ENCODE measurements at places on chromosomes 2 and 18. TPM values are rescaled to one million over a fixed set of nuclear protein-coding genes. Genes with fewer than 3 reads are reported as not detected.

DNA sequence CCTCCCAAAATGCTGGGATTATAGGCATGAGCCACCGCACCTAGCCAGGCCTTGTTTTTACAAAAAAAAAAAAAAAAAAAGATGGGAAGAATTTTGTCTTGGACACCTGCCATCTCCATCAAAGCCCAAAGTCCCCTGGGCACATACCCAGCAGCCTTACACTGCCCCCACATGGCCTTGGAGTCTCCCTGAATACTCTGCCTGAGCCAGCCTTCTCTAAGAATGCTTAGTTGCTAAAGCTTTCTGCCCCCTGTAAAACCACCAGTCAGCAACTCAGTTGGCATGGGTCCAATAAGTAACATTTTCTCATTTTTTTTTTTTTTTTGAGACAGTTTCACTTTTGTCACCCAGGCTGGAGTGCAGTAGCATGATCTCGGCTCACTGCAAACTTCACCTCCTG, 40.6 kb downstream of the SPC25 start:
- H3K27me3 ChIP-seq = no peaks in the 10 kb centered on the region
- no peak overlapping the region for H3K4me3 ChIP-seq
- H3K27ac ChIP-seq = no peak overlapping the region
- DNase-seq = no peak
- no peaks in the 10 kb centered on the region for H3K36me3 ChIP-seq

GRCh38 chr2:169462896-169463695, 16.2 kb upstream of the BBS5 start:
- no peak overlapping the region for H3K4me3 ChIP-seq
- no peaks in the 10 kb centered on the region for H3K4me1 ChIP-seq
- no peak for DNase-seq
- H3K27ac ChIP-seq = no peak overlapping the region

- H3K27me3 ChIP-seq = no peaks in the 10 kb centered on the region
- peaks cover 43% of the 10 kb centered on the region for H3K4me1 ChIP-seq
- H3K27ac ChIP-seq = no peak overlapping the region
- H3K4me3 ChIP-seq = no peak overlapping the region
- DNase-seq = peak; percentile 71
Observed at GRCh38 chr2:41896186-41896846, 151.5 kb upstream of the PKDCC start.

DNA sequence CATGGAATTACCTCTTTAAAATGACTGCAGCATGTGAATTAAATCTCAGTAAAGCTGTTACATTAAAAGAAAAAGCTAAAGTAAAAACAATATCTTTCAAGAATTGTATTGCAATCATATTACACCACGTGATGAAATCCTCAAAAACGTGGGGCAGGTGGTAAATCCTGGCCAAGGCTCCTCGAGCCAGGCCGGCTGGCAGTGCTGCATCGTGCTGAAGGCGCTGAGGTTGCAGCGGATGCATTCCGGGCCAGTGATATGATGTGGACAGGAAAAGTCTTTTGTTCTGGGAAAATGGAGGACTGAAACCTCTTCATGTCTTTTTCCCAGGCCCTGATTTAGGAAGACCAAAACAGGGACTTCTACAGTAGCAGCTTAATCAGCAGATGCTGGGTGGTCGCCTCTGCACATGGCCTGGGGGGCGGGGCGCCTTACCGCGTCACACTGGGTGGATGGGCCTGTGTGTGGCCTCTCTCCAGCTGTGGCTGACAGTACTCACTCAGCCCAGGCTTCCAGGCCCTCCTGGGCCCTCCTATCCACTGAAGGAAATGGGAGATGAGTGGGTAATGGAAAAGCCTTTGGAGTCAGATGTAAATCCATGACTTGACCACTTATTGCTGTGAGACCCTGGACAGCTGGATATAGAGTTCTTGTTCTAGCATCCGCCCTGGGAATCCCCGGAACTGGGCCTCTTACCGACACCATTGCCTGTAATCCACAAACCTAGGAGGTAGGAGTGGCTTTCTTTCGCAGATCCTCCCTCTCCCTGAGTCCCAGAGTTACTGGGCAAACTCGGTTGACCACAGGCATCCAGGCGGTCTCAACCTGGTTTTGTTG, 45.1 kb downstream of the PROC start:
- H3K4me1 ChIP-seq = peaks cover 16% of the 10 kb centered on the region
- H3K36me3 ChIP-seq = no peaks in the 10 kb centered on the region
- no peak overlapping the region for H3K4me3 ChIP-seq

Gene SPATA3
- not detected for polyA plus RNA-seq

Gene CRYGD
- not detected for polyA plus RNA-seq

- H3K27ac ChIP-seq = peak overlapping the region; percentile 89
- H3K27me3 ChIP-seq = no peaks in the 10 kb centered on the region
- DNase-seq = peak; percentile 83
- peak overlapping the region; percentile 98 for H3K4me3 ChIP-seq
- H3K36me3 ChIP-seq = peaks cover 2% of the 10 kb centered on the region
Observed at GRCh38 chr2:218396688-218397462, 2.8 kb upstream of the CTDSP1 start.

Gene WNT10A
- polyA plus RNA-seq = 8.1 TPM

Gene UCN
- polyA plus RNA-seq = not detected

DNA sequence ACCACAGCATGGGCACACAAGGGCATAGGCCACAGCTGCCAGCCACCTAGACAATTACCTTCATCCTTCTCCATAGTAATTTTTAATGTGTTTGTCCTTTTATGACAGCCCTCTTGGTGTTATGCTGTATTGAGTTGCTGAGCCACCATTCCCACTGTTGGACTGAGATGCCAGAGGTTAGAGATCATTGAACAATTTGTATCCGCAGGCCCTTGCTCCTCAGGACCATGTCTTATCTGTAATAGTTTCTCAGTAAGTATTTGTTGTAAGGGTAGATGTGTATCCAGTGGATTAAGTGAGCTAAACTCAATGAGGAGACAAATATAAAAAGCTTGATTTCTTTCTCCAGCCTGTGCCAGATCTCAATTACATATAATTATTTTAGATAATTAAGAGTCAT, 832.8 kb upstream of the ID2 start:
- no peaks in the 10 kb centered on the region for H3K27me3 ChIP-seq
- H3K36me3 ChIP-seq = no peaks in the 10 kb centered on the region

DNA sequence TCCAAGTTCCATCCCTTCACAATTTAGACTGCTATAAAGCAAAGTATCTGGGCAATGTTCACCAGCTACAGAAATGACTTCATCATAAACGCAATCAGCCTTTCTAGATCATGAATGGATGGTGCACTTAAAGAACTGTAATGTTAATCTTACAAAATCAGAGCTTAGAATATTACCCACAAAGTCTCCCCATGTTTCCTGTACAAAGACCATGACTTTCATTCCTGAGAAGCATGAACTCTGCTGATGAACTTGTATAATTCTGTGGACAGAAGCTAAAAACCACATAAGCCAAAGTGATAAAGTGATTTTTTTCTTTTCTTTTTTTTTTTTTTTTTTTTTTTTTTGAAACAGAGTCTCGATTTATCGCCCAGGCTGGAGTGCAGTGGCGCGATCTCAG, 53.3 kb downstream of the C1D start:
- no peaks in the 10 kb centered on the region for H3K4me1 ChIP-seq
- no peak overlapping the region for H3K4me3 ChIP-seq
- DNase-seq = no peak
- no peaks in the 10 kb centered on the region for H3K27me3 ChIP-seq
- no peaks in the 10 kb centered on the region for H3K36me3 ChIP-seq

GRCh38 chr2:29212009-29212408, 96.8 kb downstream of the CLIP4 start:
- H3K27me3 ChIP-seq = no peaks in the 10 kb centered on the region
- H3K27ac ChIP-seq = no peak overlapping the region
- no peaks in the 10 kb centered on the region for H3K4me1 ChIP-seq
- no peak for DNase-seq
- H3K36me3 ChIP-seq = no peaks in the 10 kb centered on the region

DNA sequence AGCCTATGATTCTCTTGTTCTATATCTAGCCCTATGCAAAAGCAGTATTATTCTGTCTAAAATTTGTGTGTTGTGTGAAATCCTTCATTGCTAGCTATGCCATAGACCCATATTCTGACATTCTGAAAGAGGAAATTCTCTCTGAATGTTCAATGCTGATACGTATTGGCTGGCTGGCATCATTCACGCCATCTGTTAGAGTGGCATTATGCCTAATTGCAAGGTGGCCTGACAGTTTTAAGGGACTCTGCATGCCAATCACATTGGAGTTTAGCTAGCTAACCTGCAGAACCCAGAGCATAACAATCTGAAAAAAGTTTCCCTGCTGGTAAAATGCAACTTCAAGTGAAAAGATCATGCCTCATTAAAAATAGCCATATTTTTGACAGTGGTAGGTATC, 316.0 kb downstream of the SOX11 start:
- H3K4me1 ChIP-seq = no peaks in the 10 kb centered on the region
- H3K36me3 ChIP-seq = no peaks in the 10 kb centered on the region
- no peak for DNase-seq
- H3K27me3 ChIP-seq = no peaks in the 10 kb centered on the region

- H3K27ac ChIP-seq = no peak overlapping the region
- peaks cover 26% of the 10 kb centered on the region for H3K4me1 ChIP-seq
- DNase-seq = no peak
- no peaks in the 10 kb centered on the region for H3K27me3 ChIP-seq
- H3K36me3 ChIP-seq = no peaks in the 10 kb centered on the region
- H3K4me3 ChIP-seq = no peak overlapping the region
Observed at GRCh38 chr2:112760149-112760548, 4.3 kb downstream of the CKAP2L start.

DNA sequence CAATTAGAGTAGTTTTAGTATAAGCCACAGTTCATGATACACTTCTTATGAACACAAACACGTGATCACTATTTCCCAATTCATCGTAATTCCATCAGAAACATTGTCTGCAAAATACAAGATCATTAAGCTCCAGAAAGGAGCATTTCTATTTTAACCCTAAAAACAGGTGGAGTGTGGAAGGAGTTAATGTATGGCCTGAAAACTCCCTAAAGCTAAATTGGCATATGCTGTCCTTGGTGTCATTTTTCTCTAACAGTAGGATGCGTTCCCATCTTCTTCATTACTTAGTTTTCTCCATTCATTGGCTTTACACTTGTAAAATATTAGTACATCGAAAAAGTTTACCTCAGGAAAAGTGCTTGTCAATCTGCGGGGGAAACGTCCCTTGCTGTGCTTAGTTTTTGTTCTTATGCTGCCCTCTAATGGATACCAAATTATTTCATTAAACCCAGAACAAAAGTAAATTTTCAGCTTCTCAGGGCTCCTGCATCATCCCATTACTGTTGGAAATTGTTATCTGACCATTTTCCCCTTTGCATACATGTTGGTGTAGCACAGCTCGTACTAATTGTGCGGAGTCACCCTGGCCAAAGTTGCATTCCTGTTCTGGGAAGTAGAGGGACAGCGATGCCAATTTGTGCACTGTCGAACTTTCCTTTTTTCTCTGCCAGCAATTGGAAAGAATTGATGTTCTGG, 153.4 kb downstream of the GPD2 start:
- peak; percentile 31 for DNase-seq
- no peak overlapping the region for H3K4me3 ChIP-seq
- no peaks in the 10 kb centered on the region for H3K27me3 ChIP-seq
- H3K36me3 ChIP-seq = no peaks in the 10 kb centered on the region

Gene ZSWIM2
- polyA plus RNA-seq = not detected

Gene CD226
- 73.1 TPM for polyA plus RNA-seq

DNA sequence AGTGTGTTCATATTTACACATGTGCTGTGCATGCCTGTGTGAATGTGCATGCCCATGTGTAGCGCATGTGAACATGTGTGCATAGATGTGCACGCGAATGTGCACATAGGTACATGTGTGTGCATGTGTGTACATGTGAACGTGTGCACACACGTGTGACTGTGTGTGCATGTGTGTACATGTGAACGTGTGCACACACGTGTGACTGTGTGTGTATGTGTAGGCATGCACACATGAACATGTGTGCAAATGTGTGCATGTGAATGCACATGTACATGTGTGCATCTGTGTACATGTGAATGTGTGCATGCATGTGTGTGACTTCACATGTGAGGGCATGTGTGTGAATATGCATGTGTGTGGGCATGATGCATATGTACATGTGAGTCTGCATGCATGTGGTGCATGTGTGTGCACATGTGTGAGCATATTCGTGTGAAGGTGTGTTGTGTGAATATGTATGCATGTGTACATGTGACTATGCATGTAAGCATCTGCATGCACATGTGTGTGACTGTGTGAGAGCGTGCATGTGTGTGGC, 122.4 kb downstream of the PTGR3 start:
- H3K36me3 ChIP-seq = no peaks in the 10 kb centered on the region
- H3K27me3 ChIP-seq = no peaks in the 10 kb centered on the region
- DNase-seq = no peak
- H3K4me3 ChIP-seq = no peak overlapping the region

GRCh38 chr2:43328832-43329231, 102.4 kb upstream of the ZFP36L2 start:
- H3K36me3 ChIP-seq = no peaks in the 10 kb centered on the region
- DNase-seq = no peak
- H3K27me3 ChIP-seq = no peaks in the 10 kb centered on the region
- no peak overlapping the region for H3K27ac ChIP-seq

GRCh38 chr2:33272001-33272400, 204.4 kb upstream of the RASGRP3 start:
- no peak overlapping the region for H3K4me3 ChIP-seq
- H3K27ac ChIP-seq = no peak overlapping the region
- H3K4me1 ChIP-seq = peaks cover 6% of the 10 kb centered on the region
- H3K27me3 ChIP-seq = no peaks in the 10 kb centered on the region
- peak; percentile 22 for DNase-seq

Gene ZBTB14
- 16.5 TPM for polyA plus RNA-seq

- no peaks in the 10 kb centered on the region for H3K4me1 ChIP-seq
- no peak for DNase-seq
- H3K27me3 ChIP-seq = no peaks in the 10 kb centered on the region
- H3K36me3 ChIP-seq = no peaks in the 10 kb centered on the region
Observed at GRCh38 chr2:82316586-82316985, 2012.0 kb upstream of the LRRTM1 start.

Gene ELOA2
- not detected for polyA plus RNA-seq

GRCh38 chr2:203175371-203175770, 63.4 kb upstream of the CYP20A1 start:
- no peaks in the 10 kb centered on the region for H3K27me3 ChIP-seq
- H3K27ac ChIP-seq = no peak overlapping the region
- no peak overlapping the region for H3K4me3 ChIP-seq
- no peak for DNase-seq
- H3K4me1 ChIP-seq = no peaks in the 10 kb centered on the region

Gene CDCA7
- polyA plus RNA-seq = 3.9 TPM

DNA sequence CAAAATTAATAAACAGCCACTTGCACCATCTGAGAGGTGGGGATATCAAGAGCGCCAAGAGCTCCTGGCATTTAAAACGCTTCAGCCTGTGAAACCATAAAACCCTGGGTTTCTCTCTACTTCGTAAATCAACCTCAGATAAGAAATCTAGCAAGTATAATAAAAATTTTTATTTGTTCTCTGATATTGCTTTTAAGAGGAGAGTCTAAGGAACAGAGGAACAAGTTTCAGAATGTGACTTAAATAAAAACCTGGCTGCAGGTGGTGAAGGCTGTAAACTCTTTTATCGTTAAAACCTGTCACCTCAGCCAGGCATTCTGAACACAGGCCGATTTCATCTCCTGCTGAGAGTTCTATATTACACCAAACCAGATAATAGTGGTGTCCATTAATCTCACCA, 9.9 kb downstream of the DYTN start:
- DNase-seq = no peak
- H3K27me3 ChIP-seq = peaks cover 3% of the 10 kb centered on the region
- H3K4me1 ChIP-seq = no peaks in the 10 kb centered on the region

- H3K27me3 ChIP-seq = no peaks in the 10 kb centered on the region
- no peak overlapping the region for H3K4me3 ChIP-seq
- H3K36me3 ChIP-seq = no peaks in the 10 kb centered on the region
- H3K27ac ChIP-seq = no peak overlapping the region
Observed at GRCh38 chr18:74921057-74921820, 287.7 kb downstream of the PTGR3 start.

Gene PRKAG3
- not detected for polyA plus RNA-seq

- H3K4me3 ChIP-seq = no peak overlapping the region
- peaks cover 4% of the 10 kb centered on the region for H3K36me3 ChIP-seq
- no peaks in the 10 kb centered on the region for H3K27me3 ChIP-seq
- H3K27ac ChIP-seq = no peak overlapping the region
- DNase-seq = no peak
Observed at GRCh38 chr2:189819297-189819704, 35.1 kb downstream of the PMS1 start.
